H9 (cell line): ENCODE measurements at places on chromosomes 5 and 9.

DNA sequence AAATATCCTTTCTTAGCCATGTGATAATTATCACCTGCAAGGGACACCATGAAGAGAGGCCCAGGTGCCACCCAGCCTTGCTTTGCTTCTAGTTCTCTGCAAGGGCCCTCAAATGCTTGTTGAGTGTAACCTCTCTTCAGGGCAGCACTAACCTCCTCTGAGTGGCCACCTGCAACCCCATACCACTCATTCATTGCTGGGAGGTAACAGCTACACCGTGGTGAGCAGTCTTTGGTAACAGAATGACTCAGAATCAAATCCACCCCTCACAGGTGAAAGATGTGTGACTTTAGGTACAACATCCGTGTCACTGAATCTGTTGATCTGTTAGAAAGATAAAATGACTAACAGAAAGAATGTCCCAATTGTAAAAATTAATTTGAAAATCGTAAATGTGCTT lies 365.1 kb upstream of the TRPC7 start:
- no peak for DNase-seq
- no peaks in the 10 kb centered on the region for H3K36me3 ChIP-seq
- H3K27me3 ChIP-seq: no peaks in the 10 kb centered on the region
- H3K4me3 ChIP-seq: no peak overlapping the region

GRCh38 chr5:73519531-73520283 lies 21.5 kb downstream of the BTF3 start:
- H3K27me3 ChIP-seq: no peaks in the 10 kb centered on the region
- peak; percentile 88 for DNase-seq
- no peak overlapping the region for H3K4me3 ChIP-seq
- no peaks in the 10 kb centered on the region; the same call in 1 of the 2 replicates for H3K4me1 ChIP-seq
- no peaks in the 10 kb centered on the region for H3K36me3 ChIP-seq
- H3K27ac ChIP-seq: no peak overlapping the region

DNA sequence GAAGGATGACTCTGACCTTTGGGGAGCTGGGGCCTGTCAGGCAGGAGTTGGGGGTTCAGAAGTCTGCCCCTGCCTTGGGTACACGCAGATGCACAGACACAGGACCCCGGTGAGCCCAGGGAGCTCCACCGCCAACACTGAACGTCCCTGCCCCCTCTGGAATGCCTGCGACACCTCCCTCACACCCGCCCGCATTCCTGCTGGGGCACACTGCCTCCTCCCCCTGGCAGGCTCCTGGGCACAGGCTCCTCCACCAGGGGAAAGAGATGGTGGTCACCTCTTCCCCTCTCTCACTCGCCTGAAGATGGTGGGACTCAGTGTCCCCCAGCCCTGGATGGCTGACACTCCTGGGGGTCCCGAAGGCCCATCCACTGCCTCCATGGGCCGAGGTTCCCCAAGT lies 12.0 kb downstream of the CRB2 start:
- DNase-seq: no peak
- H3K27ac ChIP-seq: no peak overlapping the region
- H3K4me1 ChIP-seq: no peaks in the 10 kb centered on the region

GRCh38 chr9:127642082-127642740 lies 30.1 kb downstream of the STXBP1 start:
- no peak overlapping the region for H3K4me3 ChIP-seq
- DNase-seq: no peak
- peaks cover 2% of the 10 kb centered on the region; the same call in 2 of the 3 replicates for H3K36me3 ChIP-seq
- H3K27me3 ChIP-seq: no peaks in the 10 kb centered on the region

GRCh38 chr9:70683841-70684240 lies 269.4 kb upstream of the KLF9 start:
- H3K27ac ChIP-seq: no peak overlapping the region
- no peak overlapping the region for H3K4me3 ChIP-seq
- H3K36me3 ChIP-seq: no peaks in the 10 kb centered on the region
- DNase-seq: no peak
- H3K27me3 ChIP-seq: no peaks in the 10 kb centered on the region

DNA sequence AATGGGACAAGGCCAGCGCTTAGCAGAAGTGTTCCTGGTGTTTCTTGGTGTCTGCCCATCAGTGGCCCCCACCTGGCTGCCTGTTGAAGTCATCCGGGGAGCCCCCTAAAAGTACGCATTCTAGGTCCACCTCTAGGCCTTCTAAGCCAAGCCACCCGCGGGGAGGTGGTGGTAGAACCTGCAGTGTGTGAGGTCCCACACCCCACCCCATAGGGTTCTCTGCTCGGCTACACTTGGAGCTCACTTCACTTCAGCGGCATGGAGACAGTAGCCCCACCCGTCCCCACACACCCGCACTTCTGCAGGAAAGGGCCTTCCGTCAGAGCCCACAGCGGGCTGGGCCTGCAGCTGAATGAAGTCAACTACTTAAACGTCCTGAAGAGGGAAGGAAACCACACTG lies 29.6 kb upstream of the FCN2 start:
- no peaks in the 10 kb centered on the region for H3K36me3 ChIP-seq
- peak; percentile 12 for DNase-seq
- H3K27ac ChIP-seq: no peak overlapping the region

DNA sequence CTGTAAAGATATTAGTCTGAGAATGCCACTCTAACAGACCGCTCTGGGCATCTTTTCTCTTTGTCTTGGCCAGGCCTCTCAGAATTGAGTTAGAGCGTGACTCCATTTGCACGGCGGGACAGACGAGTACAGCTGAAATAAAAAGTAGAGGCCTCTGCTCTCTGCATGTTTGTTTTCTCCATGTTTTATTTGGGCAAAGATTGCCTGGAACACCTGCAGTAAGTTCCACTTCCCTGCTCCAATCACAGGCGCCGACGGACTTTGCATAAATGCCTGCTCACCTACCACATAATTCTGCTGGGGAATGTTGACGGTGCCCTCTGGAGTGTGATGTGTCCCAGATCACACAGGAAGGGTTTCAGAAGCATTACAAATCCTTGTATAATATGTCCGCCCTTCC lies 10.6 kb downstream of the SPOCK1 start:
- DNase-seq: no peak
- no peak overlapping the region for H3K4me3 ChIP-seq
- no peak overlapping the region for H3K27ac ChIP-seq
- no peaks in the 10 kb centered on the region for H3K27me3 ChIP-seq
- no peaks in the 10 kb centered on the region for H3K4me1 ChIP-seq

GRCh38 chr9:21294904-21295538 lies 10.1 kb downstream of the IFNA5 start:
- no peaks in the 10 kb centered on the region; the same call in 1 of the 2 replicates for H3K27me3 ChIP-seq
- H3K36me3 ChIP-seq: no peaks in the 10 kb centered on the region
- H3K27ac ChIP-seq: no peak overlapping the region
- H3K4me1 ChIP-seq: no peaks in the 10 kb centered on the region
- no peak for DNase-seq

- H3K27ac ChIP-seq: no peak overlapping the region
- no peak overlapping the region for H3K4me3 ChIP-seq
- H3K4me1 ChIP-seq: 0 out of 2 replicates have a peak, but pooled peaks cover 1% of the 10 kb centered on the region
- peaks cover 68% of the 10 kb centered on the region for H3K36me3 ChIP-seq
- no peaks in the 10 kb centered on the region for H3K27me3 ChIP-seq
Measured at GRCh38 chr5:77761606-77762005, 14.5 kb downstream of the TBCA start.

DNA sequence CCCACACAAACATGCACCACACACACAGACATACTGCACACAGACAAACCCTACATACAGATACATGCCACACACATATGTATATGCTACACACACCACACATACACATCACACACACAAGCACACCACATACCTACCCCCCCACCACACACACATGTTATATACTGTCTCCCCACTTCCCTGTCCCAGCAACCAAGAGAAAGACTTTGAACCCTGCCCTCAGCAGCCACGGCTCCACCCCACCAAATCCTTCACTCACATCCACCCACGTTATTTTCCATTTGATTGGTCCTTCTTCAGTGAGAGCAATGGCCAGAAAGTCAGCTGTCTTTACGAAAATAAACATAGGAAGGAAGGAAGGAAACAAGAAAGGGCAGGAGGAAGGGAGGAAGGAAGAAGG lies 479.8 kb downstream of the DIRAS2 start:
- H3K4me1 ChIP-seq: no peaks in the 10 kb centered on the region; the same call in 1 of the 2 replicates
- H3K27me3 ChIP-seq: no peaks in the 10 kb centered on the region
- DNase-seq: no peak
- H3K4me3 ChIP-seq: no peak overlapping the region
- H3K27ac ChIP-seq: no peak overlapping the region

GRCh38 chr9:35945341-35946018 lies 12.5 kb downstream of the OR2S2 start:
- peak; percentile 82 for DNase-seq
- H3K36me3 ChIP-seq: peaks cover 5% of the 10 kb centered on the region; the same call in 1 of the 2 replicates
- H3K4me1 ChIP-seq: peaks cover 3% of the 10 kb centered on the region; the same call in 1 of the 2 replicates
- no peak overlapping the region for H3K27ac ChIP-seq
- peak overlapping the region; percentile 53 for H3K4me3 ChIP-seq

DNA sequence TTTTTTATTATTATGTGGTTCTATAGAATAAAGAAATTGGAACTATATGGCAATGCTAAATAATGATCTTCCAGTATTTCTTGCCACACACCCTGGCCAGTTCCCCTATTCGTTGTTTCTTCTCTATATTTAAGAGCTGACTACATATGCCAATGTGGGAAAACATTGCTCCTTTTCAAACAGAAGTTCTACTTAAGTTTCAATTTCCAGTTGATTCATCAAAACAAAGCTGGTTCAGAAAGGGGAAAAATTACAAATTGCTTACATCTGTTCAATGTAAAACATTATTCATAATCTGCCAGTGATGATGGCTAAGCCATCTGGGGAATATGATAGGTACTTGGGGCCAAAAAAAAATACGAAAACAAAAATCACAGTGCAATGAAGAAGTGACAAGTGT lies 76.9 kb downstream of the ST8SIA4 start:
- no peak overlapping the region for H3K27ac ChIP-seq
- no peaks in the 10 kb centered on the region for H3K27me3 ChIP-seq
- no peaks in the 10 kb centered on the region; the same call in 1 of the 2 replicates for H3K4me1 ChIP-seq
- no peak for DNase-seq

DNA sequence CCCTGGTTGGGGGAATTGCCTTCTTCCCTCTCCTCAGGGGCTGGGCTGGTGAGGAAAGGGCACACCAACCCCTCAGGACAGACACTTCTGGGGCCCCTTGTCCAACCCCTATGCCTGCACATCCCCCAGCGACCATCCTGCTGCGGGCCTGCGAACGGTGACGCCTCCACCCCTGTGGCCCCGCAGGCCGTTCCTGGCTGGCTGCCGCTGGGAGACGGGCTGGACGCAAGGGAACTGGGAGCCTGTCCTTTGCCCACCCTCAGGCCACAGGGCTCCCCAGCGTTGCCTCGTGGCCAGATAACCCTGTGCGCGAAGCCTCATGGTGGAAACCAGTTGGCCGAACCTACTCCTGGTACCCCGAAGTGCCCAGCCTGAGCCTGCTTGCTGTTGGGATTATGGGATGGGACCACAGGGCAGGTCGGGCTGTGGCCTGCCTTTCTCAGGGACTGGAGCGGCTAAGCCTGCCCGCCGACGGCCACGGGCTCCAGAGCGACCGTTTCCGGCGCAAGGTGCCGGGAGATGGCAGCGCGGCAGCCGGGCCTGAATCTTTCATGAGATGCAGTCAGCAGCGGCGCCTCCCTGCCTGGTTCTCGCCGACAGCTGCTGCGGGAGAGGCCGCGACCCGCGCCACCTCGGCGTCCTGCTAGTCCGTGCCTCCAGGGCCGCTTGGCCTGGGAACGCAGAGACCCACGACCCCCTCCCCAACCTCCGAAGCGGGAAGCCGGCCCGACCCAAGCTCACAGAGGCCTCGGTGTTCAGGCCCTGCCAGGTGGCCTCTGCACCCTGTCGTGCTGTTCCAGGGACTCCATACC lies 6.5 kb upstream of the PITX1 start:
- DNase-seq: peak; percentile 66
- no peak overlapping the region for H3K4me3 ChIP-seq
- no peaks in the 10 kb centered on the region for H3K36me3 ChIP-seq
- peaks cover 85% of the 10 kb centered on the region for H3K27me3 ChIP-seq

GRCh38 chr5:66494437-66494836 lies 101.8 kb upstream of the MAST4 start:
- peak; percentile 79 for DNase-seq
- H3K27me3 ChIP-seq: no peaks in the 10 kb centered on the region
- H3K36me3 ChIP-seq: peaks cover under 1% of the 10 kb centered on the region; the same call in 1 of the 2 replicates
- H3K4me1 ChIP-seq: no peaks in the 10 kb centered on the region
- no peak overlapping the region for H3K27ac ChIP-seq
- no peak overlapping the region for H3K4me3 ChIP-seq

DNA sequence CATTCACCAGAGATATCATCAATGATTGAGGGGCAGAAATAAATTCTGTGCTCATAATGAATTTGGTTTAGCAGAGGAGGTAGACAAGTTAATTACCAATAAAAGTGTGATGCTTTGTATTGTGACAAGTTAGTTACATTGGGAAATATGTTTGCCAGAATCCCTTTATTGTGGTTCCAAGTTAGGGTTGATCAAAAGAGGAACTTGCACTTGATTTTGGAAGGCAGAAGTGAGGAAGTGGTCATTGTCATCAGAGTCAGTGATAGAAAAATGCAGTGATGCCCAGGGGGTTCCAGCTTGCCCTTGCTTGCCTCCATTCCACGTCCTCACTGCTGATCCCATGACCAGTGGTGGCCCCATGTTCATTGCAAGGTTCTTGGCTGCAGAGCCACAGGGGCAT lies 69.7 kb downstream of the SVEP1 start:
- DNase-seq: no peak
- H3K27ac ChIP-seq: no peak overlapping the region
- H3K4me1 ChIP-seq: no peaks in the 10 kb centered on the region
- no peaks in the 10 kb centered on the region for H3K27me3 ChIP-seq
- no peaks in the 10 kb centered on the region for H3K36me3 ChIP-seq
- H3K4me3 ChIP-seq: no peak overlapping the region

- H3K36me3 ChIP-seq: peaks cover 26% of the 10 kb centered on the region
- no peak overlapping the region for H3K4me3 ChIP-seq
- no peaks in the 10 kb centered on the region for H3K27me3 ChIP-seq
- H3K4me1 ChIP-seq: no peaks in the 10 kb centered on the region
- H3K27ac ChIP-seq: no peak overlapping the region
Measured at GRCh38 chr9:81682797-81683196, 6.5 kb downstream of the TLE1 start.

DNA sequence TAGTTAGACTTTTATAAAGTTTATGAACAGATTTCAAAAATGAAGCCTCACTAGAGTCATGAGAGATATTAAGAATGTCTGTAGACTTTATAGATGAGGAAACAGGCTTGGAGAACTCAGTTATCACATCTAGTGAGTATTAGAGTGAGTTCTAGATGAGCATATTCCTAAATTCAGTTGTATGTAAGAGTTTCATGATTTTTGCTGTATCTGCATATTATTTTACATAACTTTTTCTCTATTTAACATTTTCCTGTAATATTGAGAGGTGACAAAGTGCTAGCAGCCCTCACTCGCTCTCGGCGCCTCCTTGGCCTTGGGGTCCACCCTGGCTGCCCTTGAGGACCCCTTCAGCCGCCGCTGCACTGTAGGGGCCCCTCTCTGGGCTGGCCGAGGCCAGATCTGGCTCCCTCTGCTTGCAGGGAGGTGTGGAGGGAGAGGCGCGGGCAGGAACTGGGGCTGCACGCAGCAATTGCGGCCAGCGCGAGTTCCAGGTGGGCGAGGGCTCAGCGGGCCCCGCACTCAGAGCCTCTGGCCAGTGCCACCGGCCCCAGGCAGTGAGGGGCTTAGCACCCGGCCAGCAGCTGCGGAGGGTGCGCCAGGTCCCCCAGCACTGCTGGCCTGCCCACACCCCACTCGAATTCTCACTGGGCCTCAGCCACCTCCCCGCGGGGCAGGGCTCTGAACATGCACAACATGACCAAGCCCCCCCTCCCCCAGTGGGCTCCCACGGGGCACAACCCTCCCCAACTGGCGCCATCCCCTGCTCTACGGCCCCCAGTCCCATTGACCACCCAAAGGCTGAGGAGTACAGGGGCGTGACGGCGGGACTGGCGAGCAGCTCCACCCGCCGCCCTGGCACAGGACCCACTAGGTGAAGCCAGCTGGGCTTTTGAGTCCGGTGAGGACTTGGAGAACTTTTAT lies 182.1 kb downstream of the TLE1 start:
- H3K27ac ChIP-seq: no peak overlapping the region
- no peak overlapping the region for H3K4me3 ChIP-seq
- no peaks in the 10 kb centered on the region for H3K4me1 ChIP-seq
- no peaks in the 10 kb centered on the region for H3K36me3 ChIP-seq
- H3K27me3 ChIP-seq: no peaks in the 10 kb centered on the region
